ENCODE measurements at places on chromosomes 5 and 9. TPM values are rescaled to one million over a fixed set of nuclear protein-coding genes. Genes with fewer than 3 reads are reported as not detected.

KCNV2 gene
- not detected for total RNA-seq

WHRN gene
- 18.0 TPM for total RNA-seq

MCTP1 gene
- total RNA-seq, result 39.8 TPM

NRARP gene
- 16.9 TPM for total RNA-seq

NTNG2 gene
- 5.1 TPM for total RNA-seq

CARD19 gene
- total RNA-seq, result 63.4 TPM

SLC36A3 gene
- not detected for total RNA-seq

PLPPR1 gene
- not detected for total RNA-seq

ADAMTS12 gene
- 0.15 TPM for total RNA-seq

BSPRY gene
- 0.13 TPM for total RNA-seq

MYOZ3 gene
- total RNA-seq, result 1.7 TPM

DRD1 gene
- total RNA-seq, result 1.0 TPM

PCDHB5 gene
- 0.08 TPM for total RNA-seq

SOHLH1 gene
- total RNA-seq, result not detected

ST8SIA4 gene
- 0.41 TPM for total RNA-seq
